ENCODE measurements at places on chromosomes 5 and 9.

- no peak for DNase-seq
Measured at GRCh38 chr9:131800843-131801242, 61.0 kb upstream of the RAPGEF1 start.

DNA sequence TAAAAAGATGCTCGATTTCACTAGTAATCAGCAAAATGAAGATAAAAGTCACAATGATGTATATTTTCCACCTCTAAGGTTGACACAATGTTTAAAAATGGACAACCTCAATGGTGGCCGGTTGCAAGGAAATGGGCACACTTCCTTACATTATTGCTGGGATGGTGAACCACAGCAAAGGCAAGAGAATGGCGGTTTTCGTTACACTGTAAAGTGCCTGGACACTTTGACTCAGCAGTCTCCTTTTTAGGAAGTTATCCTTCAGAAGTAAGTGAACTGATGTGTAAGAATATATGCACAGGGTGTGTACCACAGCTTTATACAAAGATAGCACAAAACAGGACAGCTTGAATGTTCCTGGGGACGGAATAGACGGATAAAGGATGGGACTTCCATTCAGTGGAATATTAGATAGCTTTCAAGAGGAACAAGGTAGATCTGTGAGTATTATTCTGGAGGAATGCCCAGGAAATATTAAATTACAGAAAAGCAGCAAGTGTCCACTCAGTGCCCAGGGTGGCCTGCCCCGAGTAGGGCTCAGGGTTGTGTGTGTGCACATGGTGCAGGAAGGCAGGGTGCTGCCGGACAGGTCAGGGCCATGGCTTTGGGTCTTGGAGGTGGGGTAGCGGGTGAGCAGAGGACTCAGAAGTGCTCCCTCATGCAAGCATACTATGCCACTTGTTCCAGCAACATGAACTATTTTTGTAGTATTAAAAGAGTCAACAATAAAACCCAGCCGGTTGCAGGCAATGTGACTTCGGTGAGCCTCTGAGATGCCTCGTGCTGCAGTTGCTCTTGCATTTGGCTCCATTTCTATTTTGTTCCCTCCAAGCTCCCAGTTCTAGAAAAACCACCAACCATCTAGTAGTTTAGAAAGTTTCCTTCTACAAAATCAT is 24.5 kb downstream of the GADD45G start:
- DNase-seq = no peak

DNA sequence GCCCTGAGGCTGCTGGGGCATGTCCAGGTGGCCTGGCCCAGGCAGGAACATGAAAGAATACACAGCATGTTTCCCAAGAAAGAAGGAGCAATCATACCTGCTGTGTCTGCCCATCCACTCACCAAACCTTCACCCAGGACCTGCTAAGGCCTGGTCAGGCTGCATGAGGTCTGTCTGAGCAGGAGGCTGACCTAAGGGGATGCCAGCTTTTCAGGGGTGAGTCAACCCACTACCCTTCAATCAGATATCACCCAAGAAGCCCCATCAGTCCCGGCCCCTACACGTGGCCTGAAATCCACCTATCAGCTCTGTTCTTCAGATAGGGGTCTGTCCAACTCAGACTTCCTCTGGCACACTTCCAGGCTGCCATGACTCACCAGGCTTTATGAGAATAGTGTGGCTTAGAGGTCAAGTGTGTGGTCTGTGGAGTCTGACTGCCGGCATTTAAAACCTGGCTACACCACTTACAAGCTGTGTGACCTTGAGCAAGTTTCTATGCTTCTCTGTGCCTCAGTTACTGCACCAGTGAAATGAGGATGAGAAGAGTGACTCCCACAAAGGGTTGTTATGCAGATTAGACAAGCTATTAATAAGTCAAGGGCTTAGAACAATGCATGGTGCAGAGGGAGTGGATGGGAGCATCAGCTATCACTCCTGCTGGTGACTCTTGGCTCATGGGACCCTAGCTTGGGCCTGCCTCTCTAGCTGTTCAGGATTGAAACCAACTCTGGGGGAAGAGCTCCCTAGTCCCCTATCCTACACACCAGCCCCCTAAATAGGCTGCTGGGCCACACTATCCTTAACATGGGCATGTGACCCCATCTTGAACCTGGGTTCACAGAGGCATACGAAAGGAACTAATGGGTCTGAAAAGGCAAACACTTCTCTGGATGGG is 130.3 kb downstream of the PAX5 start:
- DNase-seq = no peak

- no peak for DNase-seq
Measured at GRCh38 chr5:137708796-137709559, 26.9 kb downstream of the KLHL3 start.

DNA sequence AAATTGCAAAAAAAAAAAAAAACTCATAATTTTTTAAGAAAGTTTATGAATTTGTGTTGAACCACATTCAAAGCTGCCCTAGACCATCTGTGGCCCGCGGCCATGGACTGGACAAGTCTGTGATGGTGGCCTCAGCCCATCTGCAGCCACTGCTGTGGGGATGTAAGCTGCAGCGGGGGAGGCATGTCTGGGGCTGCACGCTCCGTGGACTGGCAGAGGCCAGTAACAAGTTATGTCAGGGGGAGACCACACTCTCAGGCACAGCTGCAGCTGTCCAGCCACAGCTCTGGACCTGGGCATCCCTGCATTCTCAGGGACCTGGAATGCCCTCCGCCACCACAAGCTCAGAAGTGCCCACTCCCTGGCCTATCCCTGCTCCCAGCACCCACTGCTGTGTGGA is 1272.3 kb upstream of the CDH9 start:
- DNase-seq = no peak

DNA sequence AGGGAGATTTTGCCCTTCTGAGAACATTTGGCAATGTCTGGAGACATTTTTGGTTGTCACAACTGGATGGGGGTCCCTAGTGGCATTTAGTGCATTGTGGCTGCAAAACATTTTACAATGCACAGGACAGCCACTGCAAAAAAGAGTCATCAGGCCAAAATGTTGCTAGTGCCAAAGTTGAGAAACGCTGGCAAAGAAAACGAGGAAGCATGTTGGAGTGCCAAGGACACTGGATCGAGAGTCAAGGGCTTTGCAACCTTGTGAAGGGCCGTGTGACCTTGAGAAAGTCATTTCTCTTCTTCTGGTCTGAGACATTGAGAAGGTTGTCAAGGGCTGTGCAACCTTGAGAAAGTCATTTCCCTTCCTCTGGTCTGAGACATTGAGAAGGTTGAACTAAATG is 45.7 kb upstream of the FRRS1L start:
- no peak for DNase-seq

DNA sequence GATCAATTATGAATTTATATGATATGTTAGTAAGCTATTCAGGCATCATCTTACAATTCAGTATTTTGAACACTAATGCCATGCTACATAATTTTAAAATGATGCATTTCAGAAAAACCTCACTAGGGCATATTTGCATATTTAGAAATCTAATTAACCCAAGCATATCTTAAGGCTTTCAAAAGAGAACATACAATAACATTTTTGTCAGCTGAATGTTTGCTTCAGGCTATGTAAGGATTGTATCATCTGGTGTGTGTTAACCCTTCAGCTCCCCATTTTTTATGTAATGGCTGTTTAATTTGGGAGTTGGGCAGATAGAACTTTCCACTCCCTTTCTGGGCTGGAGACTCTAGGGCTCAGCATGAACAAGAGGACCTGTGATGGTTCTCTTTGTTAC is 299.1 kb upstream of the EFNA5 start:
- DNase-seq = no peak

DNA sequence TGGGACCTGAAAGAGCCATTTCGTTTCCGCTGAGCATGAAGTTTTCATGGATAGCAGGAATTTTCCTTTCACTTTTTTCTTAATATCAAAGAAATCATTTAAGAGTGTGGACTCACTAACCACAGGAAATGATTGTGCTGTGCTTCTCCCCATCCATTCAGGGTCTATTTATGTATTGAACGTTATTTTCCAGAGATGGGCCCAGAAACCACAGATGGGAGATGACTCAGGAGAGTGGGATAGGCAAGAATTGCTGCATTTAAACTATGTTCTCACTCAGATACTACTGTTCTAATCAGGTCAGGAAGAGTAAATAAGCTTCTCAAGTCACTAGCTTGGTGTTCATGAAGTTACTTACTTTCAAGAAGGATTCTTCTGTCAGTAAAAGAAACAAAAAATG is 763.8 kb downstream of the DTWD2 start:
- DNase-seq = no peak

DNA sequence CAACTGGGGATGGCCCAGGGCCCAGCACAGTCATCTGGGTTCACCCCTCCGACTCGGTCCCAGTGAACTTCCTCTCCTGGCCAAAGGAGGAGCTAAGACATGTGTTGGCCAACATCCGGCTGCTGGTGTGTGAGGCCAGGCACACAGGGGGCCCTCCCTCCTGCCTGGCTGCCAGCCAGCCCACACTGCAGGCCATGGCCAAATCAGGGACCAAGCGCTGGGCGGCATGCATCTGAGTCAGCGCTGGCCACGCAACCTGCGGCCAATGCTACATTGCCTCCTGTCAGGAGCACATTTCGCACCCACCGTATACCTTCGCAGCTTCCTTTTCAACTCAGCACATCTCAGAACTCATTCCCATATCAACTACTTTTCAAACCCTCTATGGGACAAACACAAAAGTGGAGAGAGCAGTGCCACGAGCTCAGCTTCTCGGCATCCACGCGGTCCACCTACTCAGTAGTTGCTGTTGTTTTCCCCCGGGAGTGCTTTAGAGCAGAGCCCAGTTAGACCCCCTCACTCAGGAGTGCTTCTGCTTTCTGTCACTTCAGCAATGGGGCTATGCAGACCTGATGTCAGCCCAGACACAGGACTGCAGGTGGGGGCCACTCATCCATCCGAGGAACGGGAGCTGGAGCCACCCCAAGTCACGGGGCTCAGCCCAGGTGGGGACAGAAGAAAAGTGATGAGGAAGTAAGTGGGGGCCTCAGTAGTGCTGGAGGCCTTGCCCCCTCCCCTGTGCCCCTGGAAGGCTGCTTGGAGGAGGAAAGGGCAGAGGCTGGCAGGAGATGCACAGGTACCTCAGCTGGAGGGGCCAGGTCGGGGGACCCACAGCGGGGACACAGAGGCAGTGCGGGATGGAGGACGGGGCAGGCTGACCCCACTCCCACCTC is 13.9 kb downstream of the NINJ1 start:
- DNase-seq = peak; percentile 43

- DNase-seq = no peak
Measured at GRCh38 chr5:108634010-108634616, 113.6 kb upstream of the FER start.

GRCh38 chr5:175710326-175710725 is 52.5 kb downstream of the HRH2 start:
- DNase-seq = no peak

DNA sequence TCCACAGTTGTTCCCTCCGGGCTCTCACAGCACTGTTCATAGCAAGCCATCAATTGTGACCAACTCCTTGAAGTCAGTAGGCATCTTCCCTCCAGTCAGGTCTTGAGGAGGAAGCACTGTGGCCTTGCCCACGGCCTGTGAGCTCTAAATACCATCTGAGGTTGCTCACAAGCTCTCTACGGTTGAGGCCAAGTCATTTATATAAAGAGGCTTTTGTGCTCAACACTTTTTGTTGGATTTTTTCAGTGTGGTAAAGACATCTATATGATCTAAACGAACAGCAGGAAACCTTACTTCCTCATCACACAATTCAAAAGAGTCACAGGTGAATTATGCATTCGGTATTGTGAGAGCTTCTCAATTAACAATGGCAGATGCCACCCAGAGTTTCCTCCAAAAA is 97.3 kb downstream of the ZNF462 start:
- DNase-seq = no peak

- no peak for DNase-seq
Measured at GRCh38 chr5:159784993-159785392, 131.3 kb upstream of the ADRA1B start.

DNA sequence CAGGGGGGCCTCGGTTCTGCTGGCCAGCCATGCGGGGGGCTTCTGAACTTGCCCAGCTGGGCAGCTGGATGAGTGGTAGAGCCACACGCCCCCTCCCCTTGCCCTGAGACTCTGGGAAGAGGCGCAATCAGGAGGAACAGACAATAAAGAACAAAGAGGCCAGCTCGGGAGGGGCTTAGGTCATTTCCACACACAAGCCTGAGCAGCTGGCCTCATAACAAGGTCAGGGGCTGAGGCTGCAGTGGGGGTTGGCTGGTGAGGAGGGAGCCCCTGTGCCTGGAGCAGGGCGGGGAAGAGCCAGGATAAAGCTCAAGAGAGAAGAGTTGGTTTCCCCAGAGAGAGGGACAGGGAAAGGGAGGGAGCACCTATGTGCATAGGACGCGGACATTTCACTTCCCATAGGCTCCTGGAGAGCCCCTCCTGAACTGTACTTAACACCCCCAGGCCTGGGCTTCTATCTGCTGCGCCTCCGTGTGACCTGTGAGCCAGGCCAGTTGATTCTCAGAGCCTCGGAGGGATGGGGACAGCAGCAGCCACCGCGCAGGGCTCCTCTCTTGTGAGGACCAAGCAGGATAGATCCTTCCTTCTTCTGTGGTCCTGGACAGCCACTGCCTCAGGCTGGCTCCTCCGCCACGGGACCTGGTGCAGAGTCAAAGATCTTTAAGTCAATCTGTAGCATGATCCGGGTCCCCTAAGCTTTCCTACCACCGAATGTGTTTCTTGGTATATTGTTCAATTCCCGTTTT is 75.3 kb upstream of the GGTA1 start:
- DNase-seq = no peak

- DNase-seq = no peak
Measured at GRCh38 chr5:138468133-138468965, 3.1 kb downstream of the EGR1 start.

GRCh38 chr5:17317473-17317872 is 100.0 kb downstream of the BASP1 start:
- no peak for DNase-seq

- DNase-seq = no peak
Measured at GRCh38 chr5:142587354-142587965, 98.4 kb downstream of the FGF1 start.

DNA sequence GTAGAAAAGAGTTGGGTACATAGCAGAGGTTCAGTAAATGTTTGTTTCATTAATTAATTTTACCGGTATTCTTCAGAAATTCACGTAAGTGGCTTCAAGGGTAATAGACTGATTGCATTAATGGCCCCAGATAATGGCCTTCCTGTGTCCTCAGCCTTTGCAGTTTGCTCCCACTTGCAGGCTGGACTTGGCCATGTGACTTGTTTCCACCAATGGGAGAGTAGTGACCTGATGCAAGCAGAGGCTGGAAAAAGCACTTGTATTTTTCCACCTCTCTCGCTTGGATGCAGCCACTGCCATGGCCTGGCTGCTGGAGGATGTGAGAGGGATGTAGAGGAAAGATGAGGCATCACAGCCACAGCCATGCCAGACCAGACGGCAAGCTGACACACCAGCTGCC is 480.9 kb downstream of the CDK5RAP2 start:
- DNase-seq = no peak

DNA sequence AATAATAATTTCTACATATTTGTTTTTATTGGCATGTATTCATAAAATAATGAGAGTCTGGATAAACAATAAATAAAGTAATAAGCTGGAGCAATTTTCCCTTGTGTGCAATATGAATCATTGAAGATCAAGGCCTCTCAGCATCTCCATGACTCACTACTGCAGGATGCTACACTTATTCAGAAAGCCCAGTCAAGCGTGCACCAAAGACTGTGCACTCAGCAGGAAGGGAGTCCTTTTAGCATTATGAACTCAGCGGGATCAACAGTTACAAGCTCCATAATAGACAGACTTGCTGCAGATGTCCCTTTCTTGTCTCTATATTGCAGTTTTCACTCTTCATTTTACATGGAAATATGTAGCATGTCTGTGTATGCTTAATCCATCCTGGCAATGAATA is 485.3 kb downstream of the CDH9 start:
- no peak for DNase-seq

GRCh38 chr5:28216939-28217360 is 1178.6 kb upstream of the CDH9 start:
- DNase-seq = no peak

Measured in hypothalamus (tissue), 51 donors.